ENCODE measurements at places on chromosomes 3 and 15.

GRCh38 chr3:57753016-57753415 lies 3.1 kb upstream of the SLMAP start:
- DNase-seq, result no peak

DNA sequence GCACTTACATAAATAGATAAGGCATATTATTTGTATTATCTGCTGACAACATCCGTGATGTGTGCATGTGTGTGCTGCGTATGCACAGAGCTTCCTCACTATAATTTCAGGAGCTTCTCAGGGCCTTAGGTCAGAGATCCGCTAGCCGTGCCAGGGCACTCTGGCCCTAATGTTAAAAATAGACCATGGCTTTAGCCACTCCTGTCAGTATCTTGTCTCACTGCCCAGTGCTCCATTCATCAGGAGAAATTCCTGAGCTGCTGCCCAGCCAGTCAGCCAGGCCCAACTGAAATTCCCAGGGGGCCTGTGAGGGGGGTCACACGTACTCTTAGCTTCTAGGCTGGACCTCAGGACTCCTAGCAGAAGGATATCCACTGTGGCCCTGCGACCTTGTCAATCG lies 70.0 kb upstream of the ABHD2 start:
- DNase-seq, result no peak

- DNase-seq, result no peak
Measured at GRCh38 chr3:38331257-38332022, 15.1 kb upstream of the XYLB start.

- no peak for DNase-seq
Measured at GRCh38 chr15:65638681-65639089, 16.9 kb downstream of the SLC24A1 start.

GRCh38 chr3:11567516-11568467 lies 75.9 kb downstream of the VGLL4 start:
- DNase-seq, result no peak

GRCh38 chr3:80663426-80663825 lies 895.6 kb upstream of the ROBO1 start:
- DNase-seq, result no peak

DNA sequence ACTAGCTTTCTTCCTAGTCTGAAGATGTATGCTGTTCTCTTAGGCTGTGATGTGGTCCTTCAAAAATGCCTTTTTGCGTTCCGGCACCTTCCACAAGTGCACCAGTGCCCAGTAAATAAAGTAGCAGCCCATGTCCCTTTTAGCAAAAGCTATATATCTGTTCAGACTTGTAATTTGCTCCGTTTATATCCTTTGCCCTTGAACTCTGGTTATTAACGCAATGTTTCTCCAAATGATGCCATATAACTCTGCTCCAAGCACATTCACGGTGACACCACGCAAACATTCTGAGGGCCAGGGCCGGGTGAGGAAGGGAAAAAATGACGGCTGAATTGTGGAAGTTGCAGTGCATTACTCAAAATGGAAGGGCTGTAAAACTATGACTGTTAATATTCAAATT lies 1001.1 kb upstream of the NR2F2 start:
- no peak for DNase-seq

GRCh38 chr3:58288011-58288728 lies 17.9 kb upstream of the RPP14 start:
- DNase-seq, result no peak

GRCh38 chr15:41241221-41241964 lies 10.3 kb downstream of the CHP1 start:
- DNase-seq, result no peak

- DNase-seq, result no peak
Measured at GRCh38 chr3:130645261-130645660, 101.4 kb downstream of the PIK3R4 start.

DNA sequence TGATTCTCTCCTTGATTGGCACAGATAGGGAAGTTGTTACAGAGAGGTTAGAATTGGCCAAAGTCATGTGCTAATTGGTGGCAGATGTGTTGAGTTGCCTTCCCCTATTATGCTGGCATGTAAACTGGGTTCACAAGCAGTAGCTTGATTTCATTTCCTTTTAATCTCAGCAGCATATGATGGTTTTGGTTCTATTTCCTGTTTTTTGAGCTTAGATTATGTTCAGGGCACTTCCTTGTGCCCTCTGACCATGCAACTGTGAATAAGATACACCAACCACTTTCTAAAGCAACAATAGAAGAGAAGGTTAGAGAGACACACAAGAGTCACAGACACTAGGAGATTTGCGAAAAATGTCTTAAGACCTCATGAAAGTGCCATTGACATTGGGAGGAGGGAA lies 16.5 kb downstream of the HPS3 start:
- no peak for DNase-seq

- DNase-seq, result no peak
Measured at GRCh38 chr3:184134746-184135148, 411 bp upstream of the EIF2B5 start.

DNA sequence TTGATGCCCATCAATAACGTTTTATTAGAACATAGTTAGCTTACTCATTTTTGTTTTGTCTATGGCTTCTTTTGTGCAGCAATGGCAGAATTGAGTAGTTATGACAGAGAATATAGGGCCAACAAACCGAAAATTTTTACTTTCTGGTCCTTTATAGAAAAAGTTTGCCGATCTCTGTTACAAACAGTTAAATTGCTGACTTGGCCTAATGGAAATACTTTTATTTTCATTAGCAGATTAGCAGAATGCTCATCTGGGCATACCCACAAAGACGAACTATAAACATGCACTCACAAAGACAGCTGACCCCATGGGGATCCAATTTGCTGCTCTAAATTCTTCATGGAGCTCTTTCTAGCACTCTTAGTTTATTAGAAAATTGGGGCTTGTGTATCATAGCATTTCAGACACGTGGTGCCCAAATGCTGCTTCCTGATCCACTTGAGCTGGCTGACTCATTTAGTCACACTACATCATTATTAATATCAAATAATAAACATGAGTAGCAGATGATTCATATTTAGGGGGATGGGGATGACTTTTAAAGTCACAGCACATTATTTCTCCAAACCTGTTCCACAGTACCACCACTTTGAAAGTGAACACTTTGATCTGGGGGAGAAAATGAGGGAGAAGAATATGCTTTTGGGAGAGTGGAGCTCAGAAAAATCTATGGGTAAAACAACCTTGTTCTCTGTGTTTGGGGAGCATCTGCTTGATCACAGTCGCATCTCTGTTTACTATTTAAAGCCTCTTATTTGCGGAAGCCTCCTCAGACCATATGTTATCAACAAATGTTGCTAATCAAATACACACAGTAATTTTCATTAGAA lies 228.1 kb upstream of the FEZF2 start:
- no peak for DNase-seq

GRCh38 chr3:39108200-39108710 lies 775 bp downstream of the TTC21A start:
- DNase-seq, result no peak

- no peak for DNase-seq
Measured at GRCh38 chr3:52381623-52382022, 63.3 kb downstream of the SEMA3G start.

GRCh38 chr15:75456710-75457109 lies 5.2 kb upstream of the SIN3A start:
- no peak for DNase-seq

GRCh38 chr3:195270079-195270816 lies 711 bp downstream of the XXYLT1 start:
- peak; percentile 15 for DNase-seq

GRCh38 chr3:47464588-47464987 lies 11.2 kb downstream of the SCAP start:
- no peak for DNase-seq

DNA sequence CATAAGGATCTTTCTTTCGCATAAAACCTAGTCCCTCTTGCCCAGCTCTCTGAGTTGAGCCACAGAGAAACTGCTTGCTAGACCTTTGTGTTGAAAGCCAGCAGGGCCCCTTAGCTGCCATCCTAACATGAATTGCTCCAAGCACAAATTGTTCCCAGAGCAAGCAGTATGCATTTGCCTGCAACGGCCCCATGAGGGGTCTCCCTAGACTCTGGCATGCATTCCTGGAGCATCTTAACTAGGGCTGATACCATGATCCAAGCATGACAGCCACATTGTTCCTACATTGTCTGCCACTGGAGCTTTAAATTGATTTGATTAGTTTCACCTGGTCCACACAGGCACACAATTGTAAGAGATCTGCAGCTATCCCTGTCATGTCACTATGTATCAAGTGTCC lies 428.1 kb downstream of the TAFA4 start:
- DNase-seq, result no peak

DNA sequence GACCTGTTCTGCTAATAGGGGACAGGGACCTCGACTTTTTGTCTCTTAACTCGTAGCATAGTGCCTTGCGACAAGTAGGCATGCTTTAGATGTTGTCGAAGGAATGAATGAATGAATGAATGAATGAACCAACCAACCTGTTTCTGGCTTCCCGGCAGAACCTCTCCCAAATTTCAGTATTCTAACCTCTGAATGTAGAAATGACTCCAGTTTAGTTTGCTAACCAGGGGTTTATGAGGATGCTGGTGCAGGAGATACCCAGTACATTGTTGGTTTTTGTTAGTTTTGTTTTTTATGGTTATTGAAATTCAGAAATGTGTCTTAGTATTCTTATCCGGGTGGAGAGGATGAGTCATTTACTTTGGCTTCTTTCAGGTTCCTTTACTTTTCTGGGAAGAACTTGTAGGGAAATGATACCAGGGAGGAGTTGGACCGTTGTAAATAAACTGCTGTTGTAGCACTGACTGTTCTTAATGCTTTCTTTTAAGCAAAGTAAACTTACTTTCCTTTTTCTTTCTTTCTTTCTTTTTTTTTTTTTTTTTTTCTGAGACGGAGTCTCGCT lies 29.6 kb upstream of the EHHADH start:
- no peak for DNase-seq

DNA sequence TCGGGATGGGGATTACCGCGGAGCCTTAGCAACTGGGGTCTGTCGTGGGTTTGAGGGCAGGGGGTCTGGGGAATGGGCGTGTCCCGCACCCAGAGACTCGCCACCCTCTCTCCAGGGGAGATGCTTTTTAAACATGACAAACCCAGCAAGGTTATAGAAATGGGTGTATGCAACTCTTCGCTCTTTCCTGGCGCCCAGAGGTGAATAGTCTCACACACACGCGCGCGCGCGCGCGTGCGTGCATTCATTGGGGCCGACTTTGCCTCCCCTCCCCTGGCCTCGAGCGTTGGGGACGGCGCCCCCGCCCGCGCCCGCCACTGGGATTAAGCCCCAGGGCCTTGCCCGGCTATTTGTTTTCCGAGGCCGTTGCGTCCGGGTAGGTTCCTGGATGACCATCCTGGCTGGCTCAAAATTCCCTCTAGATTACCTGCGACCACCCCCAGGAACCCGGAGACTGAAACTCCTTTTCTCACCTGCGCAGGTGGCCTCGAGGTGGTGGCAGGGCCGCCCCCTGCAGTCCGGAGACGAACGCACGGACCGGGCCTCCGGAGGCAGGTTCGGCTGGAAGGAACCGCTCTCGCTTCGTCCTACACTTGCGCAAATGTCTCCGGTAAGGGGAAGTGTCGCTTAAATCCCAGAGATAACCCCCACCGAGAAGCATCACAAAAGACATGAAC lies 777 bp downstream of the GPR160 start:
- DNase-seq, result no peak

DNA sequence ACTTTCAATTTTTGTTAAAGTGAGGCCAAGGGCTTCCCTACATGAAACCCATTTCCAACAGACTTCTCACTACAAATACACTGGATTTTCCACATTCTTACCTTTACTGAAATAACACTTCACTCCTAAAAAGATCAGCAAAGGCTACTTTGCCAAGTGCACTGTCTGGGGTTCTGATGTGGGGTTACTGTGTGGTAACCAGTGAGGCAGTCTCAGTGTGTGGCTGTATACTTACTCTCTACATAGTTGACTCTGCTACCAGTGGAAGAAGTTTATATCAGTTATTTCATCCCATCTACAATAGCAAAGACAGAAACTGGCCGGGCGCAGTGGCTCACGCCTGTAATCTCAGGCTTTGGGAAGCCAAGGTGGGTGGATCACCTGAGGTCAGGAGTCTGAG lies 5.6 kb downstream of the WDR82 start:
- no peak for DNase-seq

DNA sequence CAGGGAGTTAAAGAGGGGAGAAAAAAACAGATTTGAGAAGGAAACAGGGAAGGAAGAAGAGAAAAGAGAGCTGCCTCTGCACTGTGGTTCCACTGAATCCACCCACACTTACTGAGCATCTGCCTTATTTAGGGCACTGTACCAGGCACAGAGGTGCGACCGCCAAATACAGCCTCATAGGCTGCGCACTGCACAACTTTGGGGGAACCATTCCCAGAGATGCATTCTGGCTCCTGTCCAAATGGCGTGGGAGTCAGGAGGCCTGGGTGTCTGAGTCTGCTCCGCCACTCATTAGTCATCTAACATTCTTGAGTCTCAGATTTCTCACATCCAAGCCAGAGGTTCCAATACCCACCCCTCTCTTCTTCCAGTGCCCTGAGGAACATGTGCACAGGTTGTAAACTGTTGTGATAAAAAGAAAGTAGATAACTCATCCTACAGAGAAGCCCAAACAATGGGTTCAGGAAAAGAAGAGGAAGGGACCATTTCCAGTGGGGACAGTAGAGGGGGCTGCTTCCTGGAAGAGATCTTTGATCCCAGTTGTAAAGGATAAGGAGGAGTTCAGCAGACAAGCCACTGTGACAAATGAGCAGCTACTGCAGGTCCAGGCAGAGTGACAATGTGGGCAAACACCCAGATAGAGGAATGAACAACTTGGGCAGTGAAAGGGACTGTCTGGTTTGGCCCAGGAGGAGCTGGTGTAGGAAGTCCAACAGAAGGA lies 254.6 kb downstream of the UACA start:
- no peak for DNase-seq

DNA sequence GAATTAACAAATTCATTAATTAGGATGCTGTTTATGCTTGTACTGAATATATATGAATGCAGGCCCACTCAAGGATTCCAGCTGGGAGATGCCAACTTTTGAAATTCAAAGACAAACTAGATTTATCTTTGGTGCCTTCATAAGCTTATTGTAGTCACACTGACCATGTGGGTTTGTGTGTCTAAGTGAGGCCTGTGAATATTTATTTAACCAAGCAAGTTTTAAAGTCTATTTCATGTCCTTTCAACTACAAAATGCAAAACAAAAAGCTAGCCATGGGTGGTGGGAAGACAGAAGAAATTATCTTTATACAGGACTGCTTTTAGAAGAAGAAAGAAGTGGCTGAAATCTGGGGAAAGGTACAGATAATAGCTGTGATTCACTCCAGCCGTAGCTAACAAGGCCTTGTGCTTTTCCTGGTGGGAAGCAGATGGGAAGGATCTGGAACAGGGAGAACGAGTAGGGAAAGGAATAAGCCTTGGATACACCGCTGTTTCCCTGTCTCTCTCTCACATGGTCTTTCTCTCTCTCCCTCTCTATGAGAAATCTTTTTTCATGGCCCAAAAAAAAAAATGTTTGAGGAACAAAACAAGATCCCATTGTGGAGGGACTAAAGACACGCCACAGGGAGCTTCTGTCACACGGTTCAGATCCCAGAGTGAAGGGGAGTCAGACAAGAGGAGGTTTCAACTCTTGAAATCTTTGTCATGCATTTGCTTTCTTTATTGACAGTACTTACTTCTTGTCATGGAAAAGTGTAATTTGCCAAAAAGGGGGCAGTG lies 225.5 kb downstream of the RORA start:
- no peak for DNase-seq

- no peak for DNase-seq
Measured at GRCh38 chr3:48065035-48065434, 48.8 kb upstream of the MAP4 start.

- no peak for DNase-seq
Measured at GRCh38 chr3:16893618-16894200, 9.0 kb downstream of the PLCL2 start.

Measured in effector memory CD4-positive, alpha-beta T cell (primary cell).